ENCODE measurements at places on chromosomes 11 and 22. TPM values are rescaled to one million over a fixed set of nuclear protein-coding genes. Genes with fewer than 3 reads are reported as not detected.

DNA sequence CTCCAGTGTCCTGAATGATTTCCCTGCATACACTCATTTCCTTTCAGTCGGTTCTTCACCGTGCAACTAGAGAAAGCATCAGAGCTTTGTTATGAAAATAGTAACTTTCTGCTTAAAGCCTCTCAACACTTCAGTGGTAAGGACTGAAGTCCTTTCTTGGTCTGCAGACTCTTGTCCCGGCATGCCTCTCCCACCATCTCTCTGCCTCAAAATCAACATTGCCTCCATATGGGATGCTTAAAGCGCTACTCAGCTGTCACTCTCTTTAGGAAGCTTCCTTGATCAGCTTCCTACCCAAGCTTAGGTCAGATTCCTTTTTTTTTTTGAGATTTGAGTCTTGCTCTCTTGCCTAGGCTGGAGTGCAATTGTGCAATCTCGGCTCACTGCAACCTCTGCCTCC lies 36.7 kb downstream of the APLP2 start:
- DNase-seq: no peak
- H3K4me3 ChIP-seq: no peak overlapping the region
- no peak overlapping the region for H3K27ac ChIP-seq
- peaks cover 26% of the 10 kb centered on the region for H3K4me1 ChIP-seq

Gene FZD4
- total RNA-seq: 11.1 TPM

DNA sequence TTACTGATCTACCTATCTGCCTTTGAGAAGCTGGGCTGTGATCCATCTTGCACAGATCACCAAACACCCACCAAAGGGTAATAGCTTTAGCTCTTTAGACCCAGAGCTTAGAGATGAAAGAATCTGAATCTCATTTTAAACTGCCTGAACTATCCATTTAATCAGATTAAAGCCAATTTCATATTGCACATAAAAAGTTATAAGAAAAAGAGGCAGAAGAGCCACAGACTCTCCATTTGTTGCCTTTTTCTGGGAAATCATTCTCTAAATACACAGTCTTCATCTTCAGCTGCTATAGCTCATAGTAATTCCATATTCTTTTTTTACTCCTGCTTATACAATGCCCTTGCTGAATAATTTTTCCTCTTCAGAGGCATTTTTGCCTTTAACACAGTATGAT lies 271.2 kb downstream of the DLG2 start:
- no peak overlapping the region for H3K4me3 ChIP-seq
- DNase-seq: no peak

Gene SLN
- total RNA-seq: not detected
